CD4-positive, alpha-beta memory T cell (primary cell): ENCODE measurements at places on chromosomes 7 and 10.

- no peak for DNase-seq
These were observed 34.9 kb downstream of the TAX1BP1 start for GRCh38 chr7:27774717-27775328.

DNA sequence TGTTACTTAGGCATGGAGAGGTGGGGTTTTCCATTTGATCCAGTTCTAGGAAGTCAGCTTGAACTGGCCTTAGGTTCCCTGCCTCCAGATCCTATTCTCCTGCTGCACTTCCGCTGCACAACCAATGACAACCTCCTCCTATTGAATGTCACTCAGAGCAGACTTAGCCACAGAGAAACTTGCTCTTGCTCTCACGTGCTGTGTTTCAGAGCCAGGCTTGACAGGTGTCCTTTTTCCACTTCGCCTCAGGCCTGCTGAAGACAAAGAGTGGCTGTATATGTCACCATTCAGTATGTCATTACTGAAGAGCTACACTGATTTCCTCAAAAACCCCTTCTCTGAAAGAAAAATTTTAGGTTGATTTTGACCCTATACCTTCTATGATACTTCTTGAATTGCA, 115.4 kb upstream of the ETV1 start:
- no peak for DNase-seq

GRCh38 chr10:120335553-120335952, 121.5 kb upstream of the PLPP4 start:
- no peak for DNase-seq

DNA sequence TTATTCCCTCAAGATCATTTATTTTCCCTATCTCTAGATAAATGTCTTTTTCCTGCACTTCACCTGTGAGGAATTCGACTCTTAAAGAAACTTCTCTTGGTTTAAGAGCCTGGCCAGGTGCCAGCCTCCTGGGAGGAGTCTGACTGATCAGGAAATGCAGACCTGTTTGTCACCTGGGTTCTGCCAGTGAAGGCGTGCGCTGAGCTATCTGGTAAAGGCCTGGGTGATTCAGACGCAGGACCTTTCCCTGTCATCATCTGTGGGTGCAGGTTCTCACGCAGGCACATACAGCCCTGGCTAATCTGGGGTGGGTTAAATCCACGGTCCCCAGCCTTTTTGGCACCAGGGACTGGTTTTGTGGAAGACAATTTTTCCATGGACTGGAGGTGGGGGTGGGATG, 65.3 kb upstream of the AQP1 start:
- DNase-seq, result no peak

DNA sequence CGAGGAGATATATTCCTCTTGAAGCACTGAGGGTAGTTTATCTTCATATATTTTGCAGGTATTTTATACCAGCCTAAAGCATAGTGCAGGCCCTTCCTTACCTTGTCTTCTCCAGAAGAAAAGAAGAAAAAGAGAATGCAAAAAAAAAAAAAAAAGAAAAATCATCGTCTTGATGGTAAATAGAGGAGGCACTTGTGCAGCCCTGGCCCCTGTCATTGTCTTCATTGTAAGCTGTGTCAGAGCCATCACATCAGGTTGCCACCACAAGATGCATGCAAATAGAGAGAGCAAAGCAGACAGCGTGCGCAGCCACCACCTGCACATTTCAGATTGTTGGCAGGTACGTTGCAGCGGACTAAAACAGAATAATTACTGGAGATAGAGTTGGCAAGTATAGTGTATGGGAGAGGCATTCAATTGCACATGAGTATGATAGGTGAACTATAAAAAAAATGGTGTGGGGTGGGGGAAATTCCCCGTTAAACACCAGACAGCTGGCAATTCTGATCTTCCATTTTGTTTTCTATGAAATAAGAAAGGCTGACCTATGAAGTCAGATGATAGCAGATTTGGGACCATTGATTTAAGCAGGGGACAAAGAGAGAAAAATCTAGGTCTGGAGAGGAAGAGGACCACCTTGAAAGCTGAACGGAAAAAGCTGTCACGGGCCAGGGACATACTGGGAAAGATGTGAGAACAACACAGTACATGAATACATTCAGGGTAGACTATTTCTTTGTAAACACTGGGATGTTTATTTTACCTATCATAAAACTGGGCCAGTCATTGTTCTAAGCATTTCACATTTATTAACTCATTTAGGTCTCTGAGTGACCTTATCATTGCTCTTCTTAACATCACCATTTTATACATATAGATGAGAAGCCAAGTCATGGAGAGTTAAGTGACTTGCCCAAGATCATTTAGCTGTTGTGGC, 306.3 kb upstream of the SP8 start:
- DNase-seq, result no peak

DNA sequence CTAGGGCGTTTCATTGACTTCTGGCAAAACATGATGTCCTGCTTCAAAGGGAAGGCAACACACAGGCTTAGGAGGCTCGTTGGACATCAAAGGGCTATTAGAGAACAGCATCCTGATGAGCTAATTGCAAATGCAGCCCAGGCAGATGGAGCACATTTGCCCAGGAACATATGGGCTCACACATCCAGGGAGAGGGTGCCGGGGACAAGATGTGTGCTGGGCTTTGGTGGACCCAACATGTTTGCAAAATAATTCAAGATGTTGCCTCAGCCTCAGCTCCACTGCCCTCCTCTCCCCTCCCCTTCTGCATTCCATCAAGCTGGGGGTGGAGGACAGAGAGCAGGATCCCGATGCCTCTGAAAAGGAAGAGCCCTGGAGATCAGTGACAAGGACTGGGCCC, 217.1 kb upstream of the ZMIZ1 start:
- DNase-seq, result no peak

- DNase-seq, result no peak
These were observed 288.3 kb upstream of the MKLN1 start for GRCh38 chr7:131039355-131039762.

DNA sequence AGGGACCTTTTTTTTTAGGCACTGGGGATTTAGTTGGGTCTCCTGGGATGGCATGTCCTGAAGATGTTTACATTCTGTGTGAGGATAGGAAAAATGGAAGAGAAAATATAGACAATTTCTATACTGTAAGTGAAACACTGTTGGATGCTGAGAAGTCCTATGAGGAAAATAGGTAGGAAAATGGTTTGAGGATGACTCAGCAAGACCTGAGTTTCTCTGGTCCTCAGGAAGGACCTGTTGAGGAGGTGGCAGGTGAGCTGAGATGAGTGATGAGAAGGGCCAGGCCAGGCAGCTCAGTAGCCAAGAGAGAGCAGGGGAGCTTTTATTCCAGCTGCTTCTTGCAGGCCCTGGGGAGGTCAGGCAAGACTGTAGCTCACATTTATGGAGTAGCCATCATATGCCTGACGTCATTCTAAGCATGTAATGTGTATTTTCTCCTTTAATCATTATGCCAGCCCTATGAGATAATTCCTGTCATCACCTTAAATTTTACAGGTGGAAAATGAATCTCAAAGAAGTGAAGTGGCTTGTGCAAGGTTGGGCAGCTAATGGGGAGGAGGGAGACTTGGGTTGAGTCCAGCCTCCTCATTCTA, 19.1 kb upstream of the LRRC18 start:
- DNase-seq, result no peak

DNA sequence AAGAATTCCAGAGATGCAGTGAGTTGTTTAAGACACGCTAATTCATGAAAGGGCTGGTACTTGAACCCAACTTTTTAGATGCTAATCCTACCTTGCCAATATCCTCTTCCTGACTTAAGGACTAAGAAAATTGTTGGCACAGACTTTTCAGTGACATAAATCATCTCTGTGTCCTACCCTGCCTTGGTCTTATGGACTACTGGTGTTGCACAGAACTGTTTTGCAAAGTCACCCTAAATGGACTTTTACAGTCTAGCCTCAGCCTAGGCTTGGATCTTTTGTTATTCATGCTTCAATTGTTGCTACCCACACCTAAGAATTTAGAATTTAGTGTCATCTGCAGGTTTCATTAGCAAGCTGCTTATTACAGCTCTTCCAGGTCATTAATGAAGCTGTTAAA, 112.7 kb downstream of the SORCS1 start:
- no peak for DNase-seq

DNA sequence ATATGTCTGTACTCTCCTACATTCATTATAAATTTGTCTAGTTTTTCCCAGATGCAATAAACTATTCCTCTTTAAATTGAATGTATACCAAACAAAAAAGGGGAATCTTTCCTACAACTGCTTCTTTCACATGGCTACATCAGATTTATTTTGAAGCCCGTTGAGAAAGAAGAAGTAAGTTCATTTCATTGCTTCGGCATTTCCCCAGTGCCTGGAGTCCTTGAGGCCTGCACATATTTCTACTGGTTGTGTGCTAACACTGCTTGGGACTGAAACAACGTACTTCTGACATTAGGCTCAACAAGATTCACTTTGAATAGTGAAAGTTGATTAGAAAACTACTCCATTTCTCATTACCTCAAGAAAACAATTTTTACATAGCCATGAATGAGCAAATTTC, 201.7 kb downstream of the PHF14 start:
- no peak for DNase-seq

- DNase-seq, result no peak
These were observed 441 bp downstream of the FBH1 start for GRCh38 chr10:5890452-5890915.

- no peak for DNase-seq
These were observed 508.8 kb downstream of the CCSER2 start for GRCh38 chr10:84837041-84837812.

- no peak for DNase-seq
These were observed 74.5 kb downstream of the LRMDA start for GRCh38 chr10:75505840-75506506.

DNA sequence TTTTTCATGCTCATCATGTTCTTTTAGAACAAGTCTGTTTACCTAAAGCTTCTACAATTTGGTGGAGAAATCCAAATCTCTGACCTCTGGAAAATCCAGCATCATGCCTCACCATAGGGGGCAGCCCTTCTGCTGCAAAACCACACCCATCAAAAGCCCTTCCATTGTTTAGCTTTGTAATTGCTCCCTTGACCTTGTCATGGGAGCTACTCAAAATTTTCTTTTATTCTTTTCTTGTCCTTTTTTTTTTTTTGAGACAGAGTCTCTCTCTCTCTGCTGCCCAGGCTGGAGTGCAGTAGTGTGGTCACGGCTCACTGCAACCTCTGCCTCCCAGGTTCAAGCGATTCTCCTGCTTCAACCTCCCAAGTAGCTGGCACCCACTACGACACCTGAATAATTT, 234.4 kb downstream of the NEBL start:
- no peak for DNase-seq

- peak; percentile 74 for DNase-seq
These were observed at the start of gene TMEM140 for GRCh38 chr7:135147899-135148721. TSS of gene TMEM140 (plus strand) at chr7:135148072. CDS start at chr7:135164442, 16,370 bp downstream.

GRCh38 chr10:89642193-89642592, 2.8 kb downstream of the PANK1 start:
- no peak for DNase-seq

DNA sequence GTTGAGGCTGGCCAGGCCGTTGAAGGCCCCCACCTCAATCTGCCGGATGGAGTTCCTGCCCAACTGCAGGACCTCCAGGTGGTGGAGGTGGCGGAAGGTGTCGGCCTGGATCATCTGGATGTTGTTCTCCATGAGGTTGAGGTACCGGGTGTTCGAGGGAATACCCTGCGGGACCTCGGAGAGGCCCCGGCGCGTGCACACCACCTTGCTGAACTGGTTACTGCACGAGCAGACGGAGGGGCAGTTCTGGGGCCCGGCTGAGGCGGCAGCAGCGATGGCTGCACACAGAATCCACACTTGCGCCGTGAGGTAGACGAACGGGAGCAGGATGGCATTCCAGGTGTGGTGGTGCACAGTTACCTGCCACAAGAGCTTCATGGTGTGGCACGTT, 979 bp downstream of the LRRC4 start:
- DNase-seq, result no peak

DNA sequence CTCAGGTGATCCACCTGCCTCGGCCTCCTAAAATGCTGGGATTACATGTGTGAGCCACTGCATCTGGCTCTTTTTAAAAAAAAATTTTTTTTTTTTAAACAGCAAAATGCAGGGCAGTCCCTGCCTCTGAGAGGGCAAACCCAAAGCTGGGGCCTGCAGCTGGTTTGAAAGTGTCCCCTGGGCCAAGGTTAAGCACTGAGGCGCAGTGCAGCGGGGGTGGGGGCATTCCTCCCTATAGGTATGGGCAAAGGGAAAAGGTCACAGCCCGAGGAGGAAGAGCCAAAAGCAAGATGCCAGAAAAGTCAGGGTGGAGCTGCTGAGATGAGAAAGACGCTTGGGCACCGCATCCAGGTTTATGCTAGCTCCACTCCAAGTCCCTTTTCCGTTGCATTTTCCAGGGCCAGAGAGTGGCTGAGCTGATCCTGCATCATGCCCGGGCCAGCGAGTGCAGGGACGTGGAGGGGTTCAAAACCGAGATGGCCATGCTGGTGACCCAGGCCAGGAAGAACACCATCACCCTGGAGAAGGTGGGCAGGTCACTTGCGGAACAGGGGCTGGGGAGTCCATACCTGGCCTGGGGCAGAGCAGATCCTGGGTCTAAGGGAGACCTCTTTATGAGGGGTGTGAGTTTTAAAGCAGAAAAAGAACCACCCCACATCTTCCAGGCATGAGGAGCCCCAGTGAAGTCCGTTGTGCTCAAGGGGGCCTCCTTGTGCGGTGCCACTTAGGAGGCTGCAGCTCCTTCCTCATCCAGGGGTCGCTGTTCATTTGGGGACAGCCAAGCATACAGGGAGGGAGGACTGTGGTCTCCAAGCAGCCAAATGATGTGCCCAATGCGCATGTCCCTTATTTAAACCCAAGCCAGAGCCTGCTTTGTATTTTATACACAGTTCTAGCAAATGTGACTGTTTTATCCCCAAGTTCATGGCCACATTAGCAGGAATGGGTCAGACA, 7.0 kb upstream of the NDUFB2 start:
- DNase-seq, result no peak

- DNase-seq, result no peak
These were observed 48.9 kb upstream of the STARD3NL start for GRCh38 chr7:38129162-38129561.

- no peak for DNase-seq
These were observed 23.9 kb downstream of the KLF6 start for GRCh38 chr10:3761021-3761686.

DNA sequence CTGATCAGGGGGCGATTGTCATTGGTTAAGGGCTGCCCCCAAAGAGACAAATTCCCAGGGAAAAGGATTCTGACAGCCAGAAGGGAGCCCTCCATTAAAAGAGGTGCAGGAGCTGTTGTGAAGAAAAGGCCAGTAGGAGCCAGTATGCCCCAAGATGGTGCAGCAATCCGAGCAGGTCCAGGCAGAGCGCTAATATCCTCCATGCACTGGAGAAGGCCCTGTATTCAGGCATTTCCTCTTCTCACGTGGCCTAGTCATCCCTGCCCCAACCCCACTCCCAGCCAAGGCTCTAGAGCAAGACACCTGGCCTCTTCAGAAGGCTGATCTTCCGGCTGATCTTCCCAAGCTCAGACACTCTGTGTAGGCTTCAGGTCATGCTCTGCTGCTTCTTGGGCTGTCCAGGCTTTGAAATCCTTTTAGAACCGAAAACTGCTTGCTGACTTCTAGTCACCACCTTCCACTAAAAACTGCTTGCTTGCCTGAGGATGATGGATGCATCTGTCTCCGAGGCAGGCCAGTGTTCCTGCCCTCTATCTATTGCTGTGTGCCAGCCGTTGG, 77.4 kb downstream of the CYP26A1 start:
- DNase-seq, result no peak

GRCh38 chr7:28937619-28938018, 20.5 kb downstream of the TRIL start:
- DNase-seq, result no peak

GRCh38 chr7:22640269-22640668, 86.7 kb upstream of the IL6 start:
- DNase-seq, result no peak

GRCh38 chr7:113548561-113548960, 370.2 kb downstream of the PPP1R3A start:
- no peak for DNase-seq

GRCh38 chr7:123472750-123473445, 61.5 kb downstream of the IQUB start:
- no peak for DNase-seq
